ENCODE measurements at places on chromosomes 6 and 20.

GRCh38 chr20:45181639-45182038, 6.9 kb downstream of the PI3 start:
- no peak for DNase-seq

DNA sequence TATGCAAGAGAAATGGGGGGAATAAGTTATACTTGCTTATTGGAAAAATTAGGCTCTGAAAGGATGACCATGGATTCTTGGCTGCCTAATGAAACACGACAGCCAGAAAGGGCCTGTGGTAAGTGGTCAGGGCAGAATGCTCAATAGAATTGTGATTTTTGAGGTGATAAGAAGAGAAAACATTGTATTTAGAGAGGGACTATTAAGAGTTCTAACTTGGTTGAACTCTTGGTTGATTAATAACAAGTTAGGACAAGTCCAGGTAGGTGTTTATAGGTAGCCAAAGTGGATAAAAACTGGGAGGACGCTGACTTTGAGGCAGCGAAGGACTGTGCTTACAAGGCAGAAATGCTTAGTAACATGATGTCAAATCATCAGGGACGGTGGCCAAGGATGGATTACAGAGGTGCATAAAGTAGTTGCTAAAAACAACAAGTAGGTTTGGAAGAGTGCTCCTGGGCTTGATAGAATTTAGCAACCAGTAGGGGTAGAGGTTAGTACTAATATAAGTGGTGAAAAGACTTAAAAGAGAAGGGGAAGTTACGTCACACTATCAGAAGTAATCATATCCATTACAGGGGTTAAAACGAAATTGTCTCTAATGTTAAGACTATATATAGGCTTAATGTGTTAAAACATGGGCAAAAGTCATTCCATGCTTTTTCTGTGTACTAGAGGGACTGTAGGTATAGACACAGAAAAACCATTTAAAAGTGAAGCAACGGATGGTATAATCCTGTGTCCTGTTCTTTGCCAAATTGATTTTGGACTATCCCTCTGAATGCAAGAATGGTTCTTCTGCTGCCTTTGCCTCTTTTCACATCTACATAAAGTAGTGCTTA, 98.6 kb downstream of the EYA4 start:
- no peak for DNase-seq

DNA sequence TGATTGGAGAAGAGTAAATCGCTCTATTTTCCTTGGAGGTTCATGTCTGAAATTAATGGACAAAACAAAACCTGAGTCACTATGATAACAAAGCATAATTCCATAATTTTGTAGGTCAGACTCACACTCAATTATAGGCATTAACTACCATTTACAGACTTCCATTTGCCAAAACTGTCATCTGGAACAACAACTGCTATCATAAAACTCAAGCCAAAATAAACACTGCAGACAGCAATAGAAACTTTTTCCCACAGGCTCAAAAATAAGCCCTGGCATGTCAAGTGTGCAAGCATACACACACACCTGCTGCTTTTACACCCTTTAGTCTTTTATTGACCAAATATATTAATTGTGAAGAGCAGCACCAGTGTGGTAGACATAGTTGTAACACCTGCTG, 7.1 kb downstream of the MRPS10 start:
- no peak for DNase-seq

GRCh38 chr6:145815309-145816274, 997 bp upstream of the FBXO30 start:
- DNase-seq, result no peak

DNA sequence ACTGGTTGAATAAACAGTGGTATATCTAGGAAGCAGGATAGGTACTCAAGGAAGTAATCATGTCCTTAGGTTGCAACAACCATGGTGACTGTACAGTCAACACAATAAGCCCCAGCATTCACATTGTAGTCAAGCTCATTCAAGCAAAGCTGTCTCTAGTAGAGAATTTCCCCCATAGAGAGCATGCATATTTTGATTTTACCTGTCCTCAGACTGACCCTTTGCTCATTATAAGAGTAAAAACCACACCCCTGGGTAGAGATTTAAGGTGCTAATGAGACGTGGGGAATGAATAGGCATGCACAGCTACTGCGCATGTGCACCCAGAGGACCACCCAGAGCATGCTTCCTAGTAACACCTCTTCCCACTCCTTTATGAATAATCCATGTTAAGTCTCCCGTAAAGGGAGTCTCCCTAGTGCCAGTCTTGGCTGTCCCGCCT, 6.1 kb upstream of the RNF8 start:
- no peak for DNase-seq

DNA sequence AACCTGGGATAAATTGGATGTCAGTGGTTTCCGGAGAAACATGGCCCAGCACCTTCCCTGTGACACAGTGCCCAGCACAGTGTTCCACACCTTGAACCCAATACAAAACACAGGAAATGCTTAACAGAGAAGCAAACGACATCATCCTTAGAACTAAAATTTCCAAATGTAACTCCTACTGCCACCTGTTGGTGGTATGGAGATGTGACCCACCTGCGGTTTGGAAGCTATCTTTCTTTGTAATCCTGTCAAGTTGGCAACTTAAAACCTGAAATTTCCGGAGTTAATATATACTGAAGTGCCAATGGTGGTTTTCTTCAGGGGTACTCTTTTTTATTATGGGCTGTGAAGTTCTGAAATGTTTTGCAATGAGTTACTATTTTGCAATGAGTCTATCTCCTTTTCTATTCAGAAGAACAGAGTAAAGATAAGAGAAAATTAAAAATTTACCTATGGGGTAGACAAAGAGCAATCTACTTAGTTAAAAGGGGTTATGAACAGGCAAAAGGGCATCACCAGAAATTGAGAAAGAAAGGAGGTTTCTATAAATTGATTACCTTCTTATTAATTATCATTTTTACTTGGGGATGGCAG, 658.8 kb downstream of the PTPRT start:
- no peak for DNase-seq

GRCh38 chr20:10832141-10832540, 158.3 kb upstream of the JAG1 start:
- no peak for DNase-seq

- DNase-seq, result no peak
These were observed 144.4 kb upstream of the MAN1A1 start for GRCh38 chr6:119493980-119494379.

- DNase-seq, result no peak
These were observed 206.3 kb upstream of the KHDRBS2 start for GRCh38 chr6:62492192-62492822.

DNA sequence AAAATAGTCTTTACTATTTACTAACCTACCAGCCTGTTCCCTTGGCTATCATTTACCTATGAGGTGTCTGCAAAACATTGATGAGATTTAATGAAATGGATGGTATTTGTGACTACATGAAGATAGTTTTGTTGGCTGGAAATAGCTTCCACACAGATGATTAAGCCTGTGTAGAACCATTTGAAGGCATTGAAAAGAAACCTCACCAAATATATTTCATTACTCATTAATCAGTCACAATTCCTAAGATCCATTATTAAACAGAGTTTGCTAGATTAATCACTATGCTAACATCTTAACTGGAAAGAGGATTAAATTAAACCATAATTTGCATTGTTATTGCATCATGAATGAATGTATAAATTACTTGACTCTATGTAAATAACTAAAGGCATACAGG, 560.3 kb downstream of the BMP2 start:
- DNase-seq, result no peak

GRCh38 chr20:53164072-53164471, 191.9 kb downstream of the TSHZ2 start:
- no peak for DNase-seq

DNA sequence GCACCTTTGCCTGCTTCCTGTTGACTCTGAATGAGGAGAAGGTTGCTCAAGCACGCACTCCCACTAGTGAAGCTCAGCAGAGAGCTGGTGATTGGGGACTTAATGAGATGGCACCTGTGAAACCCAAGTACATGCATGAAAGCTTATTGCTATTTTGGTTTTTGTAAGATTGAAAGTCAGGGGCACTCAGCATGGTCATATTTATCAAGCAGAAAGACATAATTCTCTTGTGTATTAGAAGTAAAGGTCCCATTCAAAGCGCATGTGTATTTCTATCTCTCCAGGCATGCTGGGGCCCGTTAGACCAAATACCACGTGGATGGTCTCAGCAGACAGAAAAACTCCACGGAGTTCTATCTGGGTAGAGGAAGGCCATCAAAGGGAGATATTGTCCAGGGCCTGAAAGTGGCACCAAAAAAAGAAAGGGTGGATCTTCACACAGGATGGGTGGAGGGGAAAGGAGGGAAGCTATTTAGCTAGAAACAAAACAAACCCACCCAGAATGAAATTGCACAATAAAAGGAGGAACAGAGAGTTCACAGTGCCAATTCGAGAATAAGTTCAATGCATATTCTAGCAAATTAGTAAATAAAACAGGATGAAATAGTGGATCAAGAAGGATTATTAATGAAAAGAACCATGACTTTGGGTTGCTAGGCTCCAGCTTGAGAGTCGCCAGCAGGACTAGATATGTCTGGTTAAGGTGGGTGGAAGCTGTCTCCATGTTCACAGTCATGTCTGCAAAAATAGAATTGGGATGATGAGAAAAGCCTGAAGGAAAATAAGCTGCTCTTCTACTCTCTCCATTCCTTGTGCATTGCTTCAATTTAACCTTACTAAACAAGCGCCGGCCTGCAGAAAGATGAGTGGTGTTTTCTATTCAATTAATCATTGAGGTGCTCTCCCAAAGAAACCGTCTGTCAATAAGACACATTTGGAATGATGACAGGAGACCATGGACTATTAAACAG, 224.9 kb upstream of the DTNBP1 start:
- DNase-seq, result no peak

DNA sequence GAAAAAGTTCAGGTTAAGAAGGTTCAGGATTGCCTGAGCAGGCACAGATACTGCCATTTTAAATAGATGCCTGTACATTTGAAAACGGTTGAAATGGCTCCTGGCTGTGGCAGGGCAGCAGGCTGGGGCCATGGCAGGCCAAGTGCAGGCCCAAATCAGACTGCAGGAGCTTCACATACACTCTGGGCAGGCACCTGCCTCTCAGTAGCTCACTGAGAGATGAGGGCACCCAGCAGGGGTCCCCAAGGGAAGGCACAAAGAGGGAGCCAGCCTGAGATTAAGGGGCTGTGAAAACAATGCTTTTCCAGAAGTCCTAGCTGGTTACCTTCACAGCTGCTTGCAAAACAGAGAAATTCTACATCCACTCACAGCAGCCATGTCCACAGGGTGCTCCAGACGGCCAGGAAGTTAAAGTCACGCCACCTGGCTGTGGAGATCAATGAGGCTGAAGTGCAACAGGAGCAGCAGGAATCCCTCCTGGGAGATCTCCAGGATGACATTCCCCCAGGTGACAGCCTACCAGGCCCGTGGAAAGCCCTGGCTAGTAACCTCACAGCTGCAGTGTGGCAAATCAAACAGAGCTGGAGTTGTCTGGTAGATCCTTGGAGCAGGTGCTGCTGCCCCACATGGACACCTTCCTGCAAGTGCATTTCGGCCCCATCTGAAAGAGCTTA, 6.2 kb upstream of the RAET1E start:
- DNase-seq, result no peak

GRCh38 chr20:22223236-22223635, 361.1 kb downstream of the FOXA2 start:
- DNase-seq, result no peak

DNA sequence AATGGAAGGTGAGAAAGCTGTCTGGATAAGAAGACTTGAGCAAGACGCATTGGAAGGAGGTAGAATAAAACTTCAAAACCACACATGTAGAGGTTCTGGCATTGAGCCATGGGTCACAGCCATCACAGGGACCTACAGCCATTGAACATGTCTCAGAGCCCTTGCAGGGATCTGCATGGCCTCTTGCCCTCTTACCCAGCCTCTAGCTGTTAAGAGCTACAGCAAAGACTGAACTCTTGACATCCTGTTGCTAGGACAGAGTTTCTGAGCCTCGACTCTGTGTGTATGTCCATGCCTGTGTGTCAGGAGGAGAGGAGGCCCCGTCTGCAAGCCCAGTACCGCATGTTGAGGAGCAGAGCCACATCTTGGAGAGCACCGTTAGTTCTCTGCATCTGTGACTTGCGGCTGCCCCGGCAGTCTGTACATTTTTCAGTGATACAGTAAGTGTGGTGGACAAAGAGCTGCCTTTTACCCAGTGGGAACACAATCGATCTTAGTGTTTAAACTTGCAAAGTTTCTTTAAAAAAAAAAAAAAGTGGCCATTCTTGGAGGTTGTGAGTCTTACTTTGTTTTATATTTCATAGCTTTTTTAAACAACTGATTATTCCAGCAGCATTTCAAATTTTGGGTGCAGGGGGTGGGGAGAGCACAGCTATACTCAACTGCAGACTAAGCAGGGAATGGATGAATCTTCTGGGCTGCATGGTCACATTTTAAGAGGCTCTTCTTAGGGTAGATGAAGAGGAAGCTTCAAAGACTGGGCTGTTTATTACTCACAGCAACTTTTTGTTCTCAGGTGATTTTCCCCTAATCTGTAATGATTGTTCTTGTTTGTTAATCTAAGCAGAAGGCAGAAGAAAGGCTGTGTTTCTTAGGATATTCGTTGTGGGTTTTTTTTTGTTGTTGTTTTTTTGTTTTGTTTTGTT, 88.5 kb downstream of the TBC1D7 start:
- no peak for DNase-seq

DNA sequence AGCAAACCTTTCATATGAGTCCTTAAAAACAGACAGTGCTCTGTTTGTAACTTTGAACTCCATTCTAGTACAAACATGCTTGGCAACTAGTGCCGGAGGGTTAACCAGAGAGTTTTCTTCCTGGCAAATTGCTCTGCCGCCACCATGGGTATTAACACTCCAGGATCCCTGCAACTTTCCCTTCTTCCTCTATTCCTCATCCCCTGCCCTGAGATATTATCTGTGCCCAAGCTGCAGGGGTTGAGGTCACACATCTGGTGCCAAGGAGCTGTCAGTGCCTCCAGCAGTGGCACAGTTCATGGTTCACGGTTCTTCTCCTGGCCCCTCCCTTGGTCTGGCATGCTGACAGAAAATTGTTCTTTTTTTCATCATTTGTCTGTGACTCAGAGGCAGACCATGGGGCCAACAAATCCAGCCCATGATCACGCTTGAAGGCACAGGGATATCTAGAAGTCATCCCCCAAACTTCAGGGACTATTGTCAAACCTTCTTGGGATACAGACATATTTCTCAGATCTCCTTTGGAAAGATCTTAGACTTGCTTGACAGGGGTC, 77.5 kb downstream of the ATXN1 start:
- DNase-seq, result no peak

DNA sequence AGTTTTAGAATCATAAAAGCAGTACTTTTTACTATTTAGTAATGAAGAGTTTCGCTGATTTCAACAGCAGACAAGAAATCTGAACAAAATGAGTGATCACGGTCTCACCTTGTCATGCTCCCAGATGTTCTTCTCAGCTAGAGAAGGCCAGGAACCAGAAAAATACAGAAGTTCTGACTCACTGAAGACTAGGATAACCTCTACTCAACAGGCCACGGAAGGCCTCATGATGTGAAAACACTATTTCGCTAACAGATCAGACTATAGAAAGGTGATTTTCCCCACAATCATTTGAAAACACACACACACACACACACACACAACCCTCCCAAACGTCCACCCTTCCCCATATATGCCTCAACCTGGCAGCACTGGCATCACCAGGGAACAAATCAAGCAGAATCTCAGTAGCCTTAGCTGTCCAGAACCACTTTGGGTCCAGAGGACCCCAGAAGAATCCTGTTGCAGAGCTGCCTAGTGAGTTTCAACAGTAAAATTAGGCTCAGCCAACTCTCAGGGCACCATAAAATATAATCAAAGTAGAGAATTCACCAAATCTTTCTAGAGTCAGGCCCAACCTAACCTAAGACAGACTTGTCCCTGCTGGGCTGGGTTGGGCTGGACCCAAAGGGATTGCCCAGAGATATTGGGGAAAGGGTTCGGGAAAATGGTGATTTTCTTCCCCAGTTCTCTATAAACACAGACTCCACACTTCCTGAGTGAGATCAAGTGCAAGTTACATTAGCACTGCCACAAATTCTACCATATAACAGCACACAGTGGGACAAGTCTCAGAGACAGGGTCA, 7.9 kb downstream of the EXOC2 start:
- no peak for DNase-seq

Data from stimulated activated CD8-positive, alpha-beta memory T cell treated with anti-CD3 and anti-CD28 coated beads, Interleukin-7, amount 100 ng/mL, for 1 hour (primary cell).